ENCODE measurements at places on chromosomes 3 and 15.

GRCh38 chr3:126468028-126468891 is 7.4 kb downstream of the ZXDC start:
- no peak for DNase-seq

DNA sequence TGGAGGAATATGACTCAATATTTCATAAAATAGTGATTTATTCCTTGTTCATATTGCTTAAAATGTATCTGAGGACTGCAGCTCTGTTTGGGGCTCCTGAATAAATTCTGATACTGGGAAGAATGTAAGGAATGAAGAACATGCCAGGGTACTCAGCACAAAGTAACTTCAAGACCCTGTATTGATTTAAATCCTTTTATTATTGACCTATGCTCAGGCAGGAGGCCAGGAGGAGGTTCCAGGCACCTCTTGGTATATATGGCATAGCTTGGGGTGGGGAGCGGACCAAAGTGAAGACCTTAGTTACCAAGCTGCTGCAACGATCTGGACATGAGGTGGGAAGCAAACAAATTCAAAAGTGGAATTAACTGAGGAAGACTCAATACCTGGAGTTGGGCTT is 142.8 kb upstream of the PEX5L start:
- no peak for DNase-seq

DNA sequence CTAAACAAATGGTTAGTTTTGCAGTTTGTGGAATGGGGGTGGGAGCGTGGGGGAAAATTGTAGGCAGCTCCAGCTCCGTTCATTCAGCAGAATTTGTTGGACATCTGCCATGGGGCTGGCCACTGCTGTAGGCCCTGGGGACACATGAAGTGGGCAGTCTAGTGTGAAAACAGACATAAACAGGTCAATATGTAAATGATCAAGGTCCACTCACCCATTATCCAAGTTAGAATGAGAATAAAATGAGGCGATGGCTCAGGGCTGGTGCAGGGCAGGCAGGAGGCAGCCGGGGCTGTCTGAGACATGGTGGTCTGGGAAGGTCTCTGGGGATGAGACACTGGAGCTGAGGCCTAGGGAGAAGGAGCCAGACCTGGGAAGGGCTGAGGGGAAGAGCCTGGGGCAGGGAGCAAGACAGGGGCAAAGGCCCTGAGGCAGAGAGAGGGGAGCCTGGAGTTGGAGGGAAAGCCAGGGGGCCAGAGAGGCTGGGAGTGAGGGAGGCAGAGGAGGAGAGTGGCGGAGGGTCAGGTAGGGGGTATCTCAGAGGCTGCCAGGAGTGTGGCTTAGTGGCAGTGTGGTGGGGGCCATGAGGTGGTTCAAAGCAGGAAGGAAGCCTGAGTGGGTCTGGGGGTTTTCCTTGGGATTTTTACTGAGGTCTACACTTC is 6.2 kb upstream of the SLC6A6 start:
- DNase-seq = no peak

DNA sequence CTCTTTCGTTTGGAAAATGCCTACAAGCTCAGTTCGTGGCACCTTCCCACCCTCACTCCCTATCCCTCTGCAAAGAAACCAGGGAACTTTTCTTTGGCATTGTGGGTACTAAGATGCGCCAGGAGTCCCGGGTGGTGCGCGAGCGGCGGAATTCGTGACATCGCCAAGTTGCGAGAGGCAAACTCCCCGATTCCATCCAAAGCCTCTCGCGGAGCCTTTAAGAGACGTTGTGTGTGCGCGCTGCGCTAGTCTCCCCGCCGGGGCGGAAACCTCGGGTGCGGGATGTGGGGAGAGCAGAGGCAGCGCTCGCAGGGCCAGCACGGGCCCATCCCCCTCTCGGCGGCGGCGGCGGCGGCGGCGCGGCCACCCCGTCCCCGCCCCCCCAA is 443 bp upstream of the NR2F2 start:
- DNase-seq = no peak

GRCh38 chr3:33687406-33688010 is 30.5 kb downstream of the CLASP2 start:
- no peak for DNase-seq

GRCh38 chr15:74752531-74752930 is 3.9 kb downstream of the CYP1A2 start:
- no peak for DNase-seq

- DNase-seq = no peak
Observed at GRCh38 chr3:132189601-132190000, 127.6 kb upstream of the ACP3 start.

GRCh38 chr15:86735247-86736040 is 655.8 kb downstream of the AGBL1 start:
- DNase-seq = no peak

DNA sequence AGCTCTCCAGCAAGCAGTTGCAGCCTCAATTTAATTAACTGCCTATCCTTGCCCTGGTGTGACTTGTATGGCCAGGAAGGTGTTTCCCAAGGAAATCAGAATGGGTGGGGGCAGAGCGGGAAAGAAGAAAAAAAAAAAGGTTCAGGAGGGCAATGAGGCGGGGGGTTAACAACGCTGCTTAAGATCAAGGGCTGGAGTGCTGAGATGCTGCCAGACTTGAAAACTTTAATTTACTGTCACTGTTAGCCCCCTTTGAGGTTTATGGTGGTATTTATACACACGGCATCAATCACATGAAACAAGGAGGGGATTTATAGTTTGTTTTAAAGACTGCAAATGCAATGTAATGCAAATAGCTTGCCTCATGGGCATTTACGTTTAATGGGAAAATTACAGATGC is 319.4 kb upstream of the NR2F2 start:
- DNase-seq = no peak

DNA sequence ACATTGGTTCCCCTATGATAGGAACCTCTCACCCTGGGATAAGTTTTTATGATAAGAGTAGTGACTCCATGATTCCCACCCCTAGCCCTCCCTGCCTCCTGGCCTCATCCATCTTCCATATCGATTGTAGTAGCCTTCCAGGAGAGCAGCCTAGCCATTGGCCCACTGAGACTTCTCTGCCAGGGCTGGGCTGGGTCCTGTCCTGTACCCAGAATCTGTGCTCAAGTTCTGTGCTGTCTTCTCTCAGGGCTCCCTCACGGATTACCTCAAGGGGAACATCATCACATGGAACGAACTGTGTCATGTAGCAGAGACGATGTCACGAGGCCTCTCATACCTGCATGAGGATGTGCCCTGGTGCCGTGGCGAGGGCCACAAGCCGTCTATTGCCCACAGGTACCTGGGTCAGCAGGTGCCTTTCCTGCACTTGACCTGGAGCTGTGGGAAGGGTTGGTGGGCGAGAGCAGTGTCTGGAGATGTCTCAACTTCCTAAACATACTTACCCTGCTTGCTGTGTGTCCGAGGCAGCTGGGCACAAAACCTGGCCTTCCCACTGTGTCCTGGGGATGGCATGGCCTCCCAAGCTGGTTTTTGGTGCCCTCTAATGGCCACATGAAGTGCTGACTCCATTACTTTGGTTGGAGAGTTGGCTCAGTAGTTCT is 16.6 kb upstream of the EXOG start:
- peak; percentile 60 for DNase-seq

DNA sequence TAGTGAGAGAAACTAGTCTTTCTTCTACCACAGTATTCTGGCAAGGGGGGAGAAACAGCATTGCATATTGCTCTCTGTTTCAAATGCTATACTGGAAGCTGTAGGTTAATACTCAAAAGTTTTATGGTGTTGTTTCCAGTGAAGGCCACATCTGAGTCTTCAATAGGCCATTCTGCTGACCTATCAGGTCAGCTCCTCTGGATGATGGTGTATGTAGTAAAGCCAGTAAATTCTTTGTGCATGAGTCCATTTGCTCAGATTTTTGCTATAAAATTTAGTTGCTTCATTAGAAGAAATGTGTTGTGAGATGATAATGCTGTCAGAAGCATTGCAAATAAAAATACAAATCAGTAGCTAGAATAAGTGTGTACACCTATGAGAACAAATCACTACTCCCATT is 64.9 kb upstream of the RBMS3 start:
- no peak for DNase-seq
